Stimulated activated CD4-positive, alpha-beta T cell treated with anti-CD3 and anti-CD28 coated beads, TNF-alpha, amount 100 ng/mL, for 24 hours (primary cell): ENCODE measurements at places on chromosomes 13 and 19.

- DNase-seq = no peak
These were observed 30.2 kb upstream of the UBE2L5 start for GRCh38 chr13:30391956-30392680.

- DNase-seq = no peak
These were observed 1247.2 kb upstream of the PRR20A start for GRCh38 chr13:55893540-55893939.

DNA sequence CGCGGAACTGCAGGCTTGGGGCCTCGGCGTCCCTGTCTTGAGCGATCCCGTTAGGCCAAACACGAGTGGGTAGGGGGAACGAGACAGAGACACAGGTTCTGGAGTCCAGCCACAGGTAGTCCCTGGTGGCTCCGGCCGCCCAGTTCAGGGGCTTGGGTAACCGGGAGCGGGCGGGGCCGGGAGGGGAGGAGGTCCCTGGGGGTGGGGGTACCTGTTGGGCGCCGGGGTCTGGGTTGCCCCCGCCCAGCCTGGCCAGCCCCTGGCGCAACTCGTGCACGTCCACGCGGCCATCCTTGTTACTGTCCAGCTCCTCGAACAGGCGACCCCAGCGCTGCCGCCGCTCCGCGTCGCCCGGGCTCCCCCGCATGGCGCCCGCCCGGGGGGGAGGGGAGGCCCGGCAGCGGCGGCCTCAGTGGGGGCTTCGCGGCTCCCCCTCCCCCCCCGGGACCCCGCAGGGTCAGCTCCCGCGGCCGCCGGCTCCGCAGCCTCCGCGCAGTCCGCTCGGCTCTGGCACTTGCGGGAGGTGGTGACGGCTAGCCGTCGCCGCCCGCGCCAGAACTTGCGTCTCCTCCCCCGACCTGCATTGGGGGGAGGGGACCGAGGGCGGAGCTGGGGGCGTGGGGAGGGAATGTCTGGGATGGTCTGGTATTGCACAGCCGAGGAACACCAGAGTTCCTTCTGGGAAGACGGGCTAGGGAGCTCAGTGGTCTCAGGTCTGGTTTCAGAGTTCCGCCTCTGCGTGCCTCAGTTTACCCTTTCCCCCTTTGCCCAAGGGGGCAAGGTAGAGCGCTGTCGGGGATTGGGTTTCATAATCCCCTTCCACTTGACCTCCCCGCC lies at the start of gene SLC25A23:
Gene SLC25A23 (minus strand): TSS at position 531 of the 837 bp plus-strand sequence. CDS start 164 bp downstream, at position 367.
- DNase-seq = no peak

GRCh38 chr19:8115805-8116396 lies 33.5 kb downstream of the FBN3 start:
- DNase-seq = no peak

DNA sequence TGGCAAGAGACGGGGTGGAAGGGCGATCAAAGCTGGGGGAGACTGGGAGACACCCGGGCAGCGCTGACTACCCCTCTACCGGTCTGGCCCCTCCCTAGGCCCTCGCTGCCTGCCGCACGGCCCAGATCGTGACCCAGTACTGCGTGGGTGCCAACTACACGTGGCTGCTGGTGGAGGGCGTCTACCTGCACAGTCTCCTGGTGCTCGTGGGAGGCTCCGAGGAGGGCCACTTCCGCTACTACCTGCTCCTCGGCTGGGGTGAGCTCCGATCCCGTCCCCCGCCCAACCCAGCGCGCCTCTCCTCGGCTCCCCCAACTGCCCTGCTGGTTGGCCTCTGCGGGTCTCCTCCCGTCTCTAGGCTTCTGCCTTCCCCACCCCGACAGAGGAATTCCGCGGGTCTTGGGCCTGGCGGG lies 8.8 kb downstream of the GIPR start:
- no peak for DNase-seq

DNA sequence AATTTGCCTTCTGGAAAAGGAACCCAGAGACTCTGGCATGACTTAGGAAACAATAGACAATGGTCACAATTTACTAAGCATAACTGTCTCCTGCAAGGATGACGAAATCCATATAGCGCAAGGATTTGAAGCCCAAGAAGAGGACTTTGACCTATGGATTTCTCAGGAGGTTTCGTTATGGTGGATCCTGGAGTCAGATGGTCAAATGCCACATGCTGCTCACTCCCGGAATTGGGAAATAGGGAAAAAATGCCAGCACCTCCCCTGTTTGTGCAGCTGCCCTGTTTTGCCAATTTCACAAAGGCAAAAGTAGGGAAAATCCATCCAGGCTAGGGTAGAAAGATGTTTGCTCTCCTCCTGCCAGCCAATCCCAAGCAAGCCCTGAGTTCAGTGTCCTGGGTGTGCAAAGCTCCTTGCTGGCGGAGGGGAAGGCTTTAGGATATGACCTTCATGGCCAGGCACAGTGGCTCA lies 23.4 kb downstream of the RDH8 start:
- no peak for DNase-seq

GRCh38 chr19:18204394-18205199 lies 755 bp upstream of the RAB3A start:
- DNase-seq = no peak

- no peak for DNase-seq
These were observed 1599.2 kb downstream of the OLFM4 start for GRCh38 chr13:54627646-54628372.

- no peak for DNase-seq
These were observed 114.5 kb downstream of the IRS2 start for GRCh38 chr13:109671919-109672318.

DNA sequence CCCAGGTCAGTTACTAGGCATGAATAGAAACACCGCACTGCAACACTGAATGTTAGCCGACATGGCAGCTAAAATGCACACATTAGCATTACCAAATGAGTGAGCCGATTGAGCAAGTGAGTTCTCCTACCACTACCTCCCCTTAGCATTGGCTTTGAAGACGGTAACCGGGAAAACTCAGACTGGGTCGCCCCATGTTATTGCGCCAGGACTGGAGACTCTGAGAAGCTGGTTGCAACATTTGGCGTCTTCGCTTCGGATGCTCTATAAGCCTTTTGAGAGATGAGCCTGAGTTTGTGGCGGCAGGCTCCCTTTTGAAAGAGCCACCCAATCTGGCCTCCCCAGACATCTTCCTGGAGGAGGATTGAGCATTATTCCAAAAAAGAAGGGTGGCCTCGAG lies 68.5 kb upstream of the POMP start:
- DNase-seq = no peak

GRCh38 chr13:69199664-69200063 lies 908.0 kb upstream of the ATXN8OS start:
- DNase-seq = no peak

DNA sequence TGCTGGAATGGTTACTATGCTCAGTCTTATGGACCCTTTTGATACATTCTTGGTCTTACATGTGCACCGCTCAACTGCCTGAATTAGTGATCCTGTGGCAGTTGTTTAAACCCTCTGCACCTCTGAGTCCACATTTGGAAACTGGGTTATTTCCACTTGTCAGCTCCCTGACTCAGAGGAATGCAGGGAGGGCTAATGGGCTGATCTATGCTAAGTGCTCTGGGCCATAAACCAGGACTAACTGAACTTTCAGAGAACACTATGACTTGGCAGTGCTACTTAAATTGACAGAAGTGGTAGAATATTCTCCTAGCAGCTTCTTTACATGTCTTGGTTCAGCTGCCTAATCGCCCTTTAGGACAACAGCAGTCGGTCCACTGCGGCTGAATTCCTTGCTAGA lies 26.8 kb upstream of the MED4 start:
- DNase-seq = no peak

- no peak for DNase-seq
These were observed 87.2 kb upstream of the TNFSF11 start for GRCh38 chr13:42486711-42487198.

DNA sequence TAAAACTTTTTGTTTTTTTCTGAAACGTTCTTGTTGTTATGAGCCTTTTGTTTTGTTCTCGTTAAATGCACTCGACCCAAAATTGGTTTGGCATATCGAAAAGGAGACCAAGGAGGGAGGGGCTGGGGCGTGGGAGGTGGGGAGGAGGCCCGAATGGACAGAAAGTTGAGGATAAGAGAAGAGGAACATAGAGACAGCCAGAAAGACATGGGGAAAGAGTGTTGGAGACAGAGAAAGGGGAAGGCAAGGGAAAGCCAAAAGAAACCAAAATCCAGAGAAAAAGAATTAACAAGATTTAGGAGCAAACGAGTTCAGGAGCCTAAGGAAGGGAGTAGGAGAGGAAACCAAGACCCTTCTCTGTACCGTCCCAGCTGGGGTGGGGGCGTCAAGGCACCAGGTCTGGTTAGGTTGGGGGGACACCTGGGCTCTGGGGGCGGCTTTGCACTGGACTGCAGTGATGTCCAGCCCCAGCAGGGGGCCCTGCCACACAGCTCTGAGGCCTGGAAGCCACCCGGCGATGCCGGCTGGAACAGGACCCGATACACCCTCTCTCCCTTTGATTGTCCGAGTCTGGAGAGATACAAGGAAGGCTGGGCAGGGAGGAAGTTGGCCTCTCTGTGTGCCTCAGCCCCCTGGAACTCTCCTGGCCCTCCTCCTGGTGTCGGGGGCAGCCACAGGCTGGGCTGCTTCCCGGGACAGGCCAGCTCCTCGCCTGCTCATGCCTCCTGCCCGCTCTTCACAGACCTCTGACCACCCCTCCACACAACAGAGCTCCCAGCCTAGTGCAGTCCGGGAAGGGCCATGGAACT lies 11.6 kb upstream of the ASF1B start:
- DNase-seq = peak; percentile 18

DNA sequence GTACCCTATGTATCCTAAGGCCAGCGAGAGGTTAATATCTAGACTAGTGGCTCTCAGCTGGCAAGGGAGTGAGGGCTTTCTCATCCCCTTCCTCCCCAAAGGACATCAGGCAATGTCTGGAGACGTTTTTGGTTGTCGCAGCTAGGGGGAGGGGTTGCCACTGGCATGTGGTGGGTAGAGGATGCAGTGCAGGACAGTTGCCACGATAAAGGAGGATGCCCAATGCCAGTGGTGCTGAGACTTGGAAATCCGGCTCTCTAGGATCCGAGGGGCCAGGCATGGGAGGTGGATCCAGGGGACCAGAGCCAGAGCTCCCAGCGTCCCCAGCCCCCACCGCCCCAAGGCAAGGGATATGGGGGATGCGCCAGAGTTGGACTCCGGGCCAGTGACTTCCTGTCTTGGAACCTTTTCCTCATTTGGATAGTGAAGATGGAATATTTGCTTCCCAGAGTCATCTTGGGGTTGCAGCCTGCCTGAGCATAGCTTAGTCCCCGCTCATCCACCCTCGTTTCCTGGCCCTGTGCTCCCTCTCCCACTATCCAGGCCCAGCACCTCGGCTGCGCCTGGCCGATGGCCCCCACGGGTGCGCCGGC lies 4.9 kb downstream of the SSC5D start:
- DNase-seq = no peak

- no peak for DNase-seq
These were observed 44.4 kb upstream of the USE1 start for GRCh38 chr19:17170538-17171297.

DNA sequence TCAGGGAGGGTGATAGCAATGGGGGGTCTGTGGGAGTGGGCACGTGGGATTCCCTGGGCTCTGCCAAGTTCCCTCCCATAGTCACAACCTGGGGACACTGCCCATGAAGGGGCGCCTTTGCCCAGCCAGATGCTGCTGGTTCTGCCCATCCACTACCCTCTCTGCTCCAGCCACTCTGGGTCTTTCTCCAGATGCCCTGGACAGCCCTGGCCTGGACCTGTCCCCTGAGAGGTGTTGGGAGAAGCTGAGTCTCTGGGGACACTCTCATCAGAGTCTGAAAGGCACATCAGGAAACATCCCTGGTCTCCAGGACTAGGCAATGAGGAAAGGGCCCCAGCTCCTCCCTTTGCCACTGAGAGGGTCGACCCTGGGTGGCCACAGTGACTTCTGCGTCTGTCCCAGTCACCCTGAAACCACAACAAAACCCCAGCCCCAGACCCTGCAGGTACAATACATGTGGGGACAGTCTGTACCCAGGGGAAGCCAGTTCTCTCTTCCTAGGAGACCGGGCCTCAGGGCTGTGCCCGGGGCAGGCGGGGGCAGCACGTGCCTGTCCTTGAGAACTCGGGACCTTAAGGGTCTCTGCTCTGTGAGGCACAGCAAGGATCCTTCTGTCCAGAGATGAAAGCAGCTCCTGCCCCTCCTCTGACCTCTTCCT lies 9.3 kb upstream of the CEACAM7 start:
- no peak for DNase-seq

DNA sequence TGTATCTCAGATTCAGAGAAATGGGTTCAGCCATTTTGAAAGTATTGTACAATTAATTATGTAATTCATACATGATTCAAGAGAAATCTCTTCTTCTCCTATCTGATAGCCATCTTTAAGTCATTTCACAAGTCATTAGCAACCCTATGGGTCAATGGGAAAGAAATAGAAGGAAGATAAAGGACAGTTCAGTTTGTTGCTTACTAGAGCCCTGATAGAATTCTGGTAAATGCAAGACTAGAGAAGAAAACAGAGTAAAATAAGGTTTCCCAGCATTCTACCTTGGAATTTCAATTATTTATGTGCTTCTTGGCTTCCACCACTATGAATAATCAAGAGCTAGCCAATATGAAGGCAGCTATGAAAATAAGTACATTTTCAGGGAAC lies 117.7 kb downstream of the LHFPL6 start:
- no peak for DNase-seq

DNA sequence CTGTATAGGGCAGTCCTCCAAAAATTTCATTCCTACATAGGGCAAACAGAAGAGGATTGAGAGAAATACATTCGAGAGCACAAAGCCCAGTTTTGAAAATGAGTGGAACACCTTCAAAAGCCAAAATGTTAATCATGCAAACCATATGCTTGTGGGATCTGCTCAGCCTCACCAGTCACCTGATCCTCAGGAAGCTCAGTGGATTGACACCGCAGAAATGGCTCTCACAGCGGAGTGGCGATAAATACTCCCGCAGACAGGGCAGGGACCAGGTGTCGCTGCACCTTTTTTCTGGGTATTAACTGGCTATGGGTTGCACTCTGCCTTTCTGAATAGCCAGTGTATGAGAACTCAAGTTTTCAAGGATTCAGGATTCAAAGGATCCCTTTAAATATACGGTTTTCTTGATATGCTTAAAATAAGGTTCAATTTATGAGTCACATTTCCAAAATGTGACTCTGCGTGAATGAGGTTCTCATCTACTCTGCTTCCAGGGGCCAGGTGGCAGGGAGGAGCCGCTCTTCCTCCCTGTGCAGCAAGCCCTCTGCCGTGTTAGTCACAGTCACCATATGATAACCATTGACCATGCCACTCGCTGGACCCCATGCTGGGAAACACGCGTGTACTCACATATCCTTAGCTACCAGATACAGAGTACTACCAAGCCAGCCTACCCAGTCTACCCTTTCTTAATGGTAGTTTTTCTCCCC lies 18.3 kb upstream of the DHRS12 start:
- DNase-seq = no peak

- no peak for DNase-seq
These were observed 2.3 kb downstream of the EML2 start for GRCh38 chr19:45636902-45637301.

DNA sequence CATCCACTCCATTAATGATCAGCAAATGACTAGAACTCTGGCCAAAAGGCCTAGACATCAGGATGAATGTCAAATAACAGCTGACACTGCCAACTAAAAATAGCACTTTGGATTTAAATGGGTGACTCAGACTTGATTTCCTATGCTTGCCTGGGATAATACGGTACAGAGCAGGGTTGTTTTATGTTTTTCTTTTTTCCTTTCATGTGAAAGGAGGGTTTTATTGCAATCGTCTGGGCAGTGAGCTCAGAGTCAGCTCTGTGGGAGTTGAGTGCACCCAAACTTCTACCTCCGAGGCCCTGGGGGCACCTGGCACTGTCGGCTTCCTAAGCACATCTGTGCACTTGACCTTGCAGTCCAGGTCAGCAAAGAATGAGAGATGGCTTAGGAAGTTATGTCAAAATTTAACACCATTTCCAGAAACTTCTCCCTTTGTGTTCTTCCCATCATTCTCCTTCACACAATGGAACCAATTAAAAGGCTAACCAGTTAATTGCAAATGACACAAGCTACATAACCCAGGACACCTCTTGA lies 134.1 kb downstream of the LACC1 start:
- DNase-seq = no peak
